NCI-H187 treated with DMSO at 0.1 percent for 48 hours (cell line): ENCODE measurements at places on chromosomes 5 and 9.

DNA sequence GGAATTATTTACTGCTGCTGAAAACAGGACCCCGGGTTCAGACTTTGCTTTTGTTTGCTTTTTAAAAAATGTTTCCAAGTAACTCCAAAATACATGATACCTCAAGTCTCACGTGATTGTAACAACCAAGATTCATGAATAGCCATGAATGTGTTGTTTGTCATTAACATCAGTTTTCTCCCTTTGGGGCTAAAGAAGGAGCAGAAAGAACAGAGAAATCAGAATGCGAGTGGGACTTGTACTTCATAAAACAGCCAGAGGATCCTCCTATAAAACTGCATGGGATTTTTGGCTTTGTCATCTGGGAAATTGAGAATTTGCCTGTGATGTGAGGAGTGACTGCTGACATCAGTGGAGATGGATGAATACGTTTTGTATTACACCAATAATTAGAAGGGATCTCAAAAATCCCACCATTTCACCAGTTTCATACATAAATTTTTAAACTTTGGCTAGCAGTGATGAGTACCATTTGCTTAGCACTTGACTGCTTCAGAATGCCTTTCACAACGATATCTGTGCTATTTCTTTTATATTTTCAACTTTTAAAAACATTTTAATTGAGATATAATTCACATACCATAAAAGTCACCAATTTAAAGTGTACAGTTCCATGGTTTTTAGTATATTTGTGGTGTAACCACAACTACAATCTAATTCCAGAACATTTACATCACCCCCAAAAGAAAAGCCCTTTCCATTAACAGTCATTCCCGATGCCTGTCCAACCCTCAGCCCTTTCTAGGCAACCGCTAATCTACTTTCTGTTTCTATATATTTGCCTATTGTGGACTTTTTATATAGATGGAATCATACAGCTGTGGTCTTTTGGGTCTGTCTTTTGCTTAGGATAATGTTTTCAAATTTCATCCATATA, 126.9 kb upstream of the ANKRD55 start:
- no peak for DNase-seq

GRCh38 chr9:123687246-123687751, 242.6 kb downstream of the DENND1A start:
- DNase-seq, result no peak

- DNase-seq, result peak; percentile 23
Measured at GRCh38 chr5:140357726-140358093, 2.3 kb upstream of the SLC4A9 start.

- no peak for DNase-seq
Measured at GRCh38 chr5:124040799-124041198, 528.8 kb downstream of the CSNK1G3 start.

GRCh38 chr9:16526380-16526779, 344.1 kb downstream of the BNC2 start:
- DNase-seq, result no peak

DNA sequence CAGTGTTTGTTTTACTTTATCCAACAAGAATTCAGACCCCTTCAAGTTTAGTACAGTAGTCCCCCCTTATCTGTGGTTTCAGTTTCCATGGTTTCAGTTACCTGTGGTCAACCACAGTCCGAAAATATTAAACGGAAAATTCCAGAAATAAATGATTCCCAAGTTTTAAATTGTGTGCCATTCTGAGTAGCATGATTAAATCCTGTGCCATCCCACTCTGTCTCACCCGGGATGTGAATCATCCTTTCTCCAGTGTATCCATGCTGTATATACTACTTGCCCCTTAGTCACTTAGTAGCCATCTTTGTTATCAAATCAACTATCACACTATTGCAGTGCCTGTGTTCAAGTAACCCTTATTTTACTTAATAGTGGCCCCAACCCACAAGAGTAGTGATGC, 153.8 kb upstream of the RASA1 start:
- no peak for DNase-seq

- DNase-seq, result no peak
Measured at GRCh38 chr5:125659316-125660023, 763.7 kb upstream of the GRAMD2B start.

- no peak for DNase-seq
Measured at GRCh38 chr5:91146905-91147600, 236.1 kb downstream of the ARRDC3 start.

DNA sequence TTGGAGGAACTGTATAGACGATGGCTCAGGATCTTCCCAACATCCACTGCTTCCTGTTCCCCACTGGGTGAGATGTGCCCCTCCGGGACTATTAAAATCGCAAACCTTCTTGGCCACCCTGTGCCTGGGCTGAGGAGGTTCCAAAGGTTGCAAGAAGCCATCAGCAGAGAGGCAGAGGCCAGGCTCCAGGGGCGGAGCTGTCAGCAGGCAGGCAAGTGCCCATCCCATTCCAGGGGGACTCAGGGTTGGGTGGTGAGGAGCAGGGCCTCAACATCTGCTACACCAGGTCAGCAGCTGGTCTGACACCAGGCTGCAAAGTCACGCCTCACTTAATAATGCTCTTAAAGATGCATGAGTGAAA, 2.2 kb downstream of the BTNL3 start:
- no peak for DNase-seq

GRCh38 chr9:99948896-99949295, 42.4 kb downstream of the STX17 start:
- no peak for DNase-seq

- no peak for DNase-seq
Measured at GRCh38 chr9:121222524-121223171, 21.0 kb upstream of the RAB14 start.

- DNase-seq, result no peak
Measured at GRCh38 chr5:143244000-143244736, 159.3 kb downstream of the NR3C1 start.

DNA sequence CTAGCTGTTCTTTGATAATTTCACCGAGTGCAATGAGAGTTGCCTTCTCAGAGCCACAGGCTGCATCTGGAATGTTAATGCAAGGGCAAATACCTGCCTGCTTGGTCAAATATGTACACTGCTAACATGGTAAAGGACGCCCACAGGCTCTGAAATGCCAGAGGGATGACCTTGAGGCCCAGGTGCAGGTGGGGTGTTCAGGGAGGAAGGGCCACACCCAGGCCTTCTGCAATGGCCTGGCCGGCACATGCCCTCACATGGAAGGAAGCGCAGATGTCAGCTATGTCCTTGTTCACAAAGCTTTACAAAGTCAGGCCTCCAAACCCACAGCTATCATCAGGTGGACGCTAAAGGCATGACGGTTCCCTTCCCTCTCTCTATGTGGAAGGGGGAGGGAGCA, 48.6 kb downstream of the HRH2 start:
- no peak for DNase-seq

DNA sequence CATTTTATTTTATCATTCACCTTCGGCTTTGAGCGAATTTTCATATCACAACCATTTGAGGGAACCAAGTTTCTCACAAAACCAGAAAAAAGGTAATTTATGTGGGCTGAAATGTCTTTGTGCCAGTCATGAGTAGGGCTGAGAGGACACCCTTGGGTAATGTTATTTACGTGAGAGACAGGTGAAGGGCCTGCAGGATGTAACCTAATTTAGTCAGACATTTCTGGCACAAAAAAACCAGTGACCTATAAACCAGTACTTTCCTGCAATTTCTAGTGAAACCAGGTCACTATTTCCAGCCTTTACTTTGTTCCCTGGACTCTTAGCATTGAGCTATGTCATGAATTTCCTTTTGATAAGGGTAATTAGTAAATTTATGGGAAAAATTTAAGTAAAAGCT, 17.2 kb upstream of the CCDC112 start:
- no peak for DNase-seq

DNA sequence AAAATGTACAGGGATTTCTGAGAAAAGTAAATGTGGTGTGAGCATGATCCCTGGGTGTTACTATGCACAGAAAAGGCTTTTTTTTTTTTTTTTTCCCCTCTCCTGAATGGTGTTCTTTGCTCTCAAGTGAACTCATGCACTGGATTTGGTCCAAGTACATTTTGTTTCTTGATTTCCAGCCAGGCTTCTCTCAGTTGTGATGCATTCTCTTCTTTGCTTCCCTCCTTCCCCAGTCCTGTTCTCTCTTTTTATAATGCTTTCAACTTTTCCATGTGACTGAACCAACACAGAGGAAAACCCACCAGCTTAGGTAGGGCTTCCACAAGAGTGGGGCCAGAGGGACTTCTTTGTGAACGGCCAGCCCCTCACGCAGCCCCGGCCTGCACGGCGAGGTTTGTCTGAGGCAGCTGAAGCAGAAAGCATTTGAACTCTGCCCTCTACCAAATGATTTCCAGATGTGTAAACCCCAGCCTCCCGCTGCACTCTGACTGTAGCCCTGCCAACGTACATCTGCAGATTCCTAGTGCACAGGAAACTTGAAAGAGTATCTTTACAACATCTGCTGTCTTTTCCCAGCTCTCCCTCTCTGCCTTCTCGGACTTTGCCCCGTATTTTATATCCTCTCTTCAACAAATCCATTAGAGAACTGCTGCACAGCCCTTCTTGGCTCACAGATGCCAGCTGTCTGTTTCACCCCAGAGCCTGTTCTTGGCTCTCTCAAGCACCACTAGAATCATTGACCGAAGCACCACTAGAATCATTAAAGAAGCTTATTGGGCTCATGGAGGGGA, 71.8 kb upstream of the CD180 start:
- peak; percentile 58 for DNase-seq

GRCh38 chr5:124605541-124605940, 140.9 kb downstream of the ZNF608 start:
- no peak for DNase-seq

GRCh38 chr5:84430863-84431663, 46.4 kb upstream of the EDIL3 start:
- no peak for DNase-seq

GRCh38 chr5:121671624-121672023, 180.1 kb upstream of the FTMT start:
- no peak for DNase-seq

GRCh38 chr5:145568581-145568980, 266.6 kb downstream of the PRELID2 start:
- no peak for DNase-seq

GRCh38 chr5:104412649-104413240, 850.2 kb upstream of the NUDT12 start:
- DNase-seq, result no peak

- DNase-seq, result no peak
Measured at GRCh38 chr5:128629157-128629556, 91.1 kb upstream of the FBN2 start.

DNA sequence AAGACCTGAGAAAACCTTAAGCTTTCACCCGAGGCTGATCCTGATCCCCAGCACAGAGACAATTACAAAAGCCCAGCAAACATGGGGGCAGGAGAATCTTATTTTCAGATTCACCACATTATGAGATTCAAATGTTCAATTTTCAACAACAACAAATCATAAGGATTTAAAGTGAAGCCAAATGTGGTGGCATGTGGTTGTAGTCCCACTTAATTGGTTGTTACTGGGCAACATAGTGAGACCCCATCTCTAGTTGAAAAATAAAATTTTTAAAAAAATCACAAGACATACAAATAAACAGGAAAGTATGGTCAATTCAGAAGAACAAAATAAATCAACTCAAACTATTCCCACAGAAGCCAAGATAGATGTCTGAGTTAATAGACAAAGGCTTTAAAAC, 3.9 kb upstream of the RABGAP1 start:
- DNase-seq, result no peak

DNA sequence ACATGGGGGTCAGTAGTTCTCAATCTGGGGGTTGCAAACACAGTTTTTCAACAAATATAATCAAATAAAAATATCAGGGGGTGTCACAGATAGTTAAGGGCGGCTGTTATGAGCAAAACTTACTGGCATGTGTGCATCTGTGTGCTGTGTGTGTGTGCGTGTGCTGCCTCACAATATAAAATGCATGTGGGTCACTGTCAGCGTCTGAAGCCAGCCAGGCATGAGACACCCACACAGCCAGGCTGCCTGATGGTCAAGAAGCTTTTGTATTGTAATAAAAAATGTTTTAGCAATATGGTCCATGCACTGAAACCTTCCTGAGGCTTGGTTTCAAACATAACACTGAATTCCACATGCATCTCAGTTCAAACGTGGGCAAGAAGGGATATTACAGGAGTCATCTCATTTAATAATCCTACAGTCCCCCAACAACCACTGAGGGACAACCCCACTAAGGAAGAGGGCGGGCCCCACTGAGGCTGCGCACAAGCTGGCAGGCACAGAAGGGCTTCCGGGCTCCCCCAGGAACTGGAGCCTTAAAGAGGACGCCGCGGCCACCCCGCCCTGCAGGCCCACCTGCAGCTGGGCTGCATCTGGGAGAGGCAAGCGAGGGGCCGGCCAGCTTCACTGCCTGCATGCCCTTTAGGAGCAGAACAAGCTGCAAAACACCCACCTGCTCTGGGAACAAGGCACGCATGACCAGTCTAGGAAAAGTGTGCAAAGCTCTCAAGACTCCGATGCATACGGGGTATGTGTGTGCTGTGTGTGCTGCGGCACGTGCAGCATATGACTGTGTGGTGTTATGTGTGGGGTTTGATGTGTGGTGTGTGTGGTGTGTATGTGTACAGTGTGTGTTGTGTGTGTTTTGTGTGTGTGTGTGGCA, 14.1 kb downstream of the SEMA4D start:
- DNase-seq, result no peak

- no peak for DNase-seq
Measured at GRCh38 chr5:42309865-42310264, 113.4 kb upstream of the GHR start.

GRCh38 chr5:38556599-38557307, at the start of gene LIFR:
Gene LIFR (minus strand): TSS chr5:38556646. CDS start chr5:38530647, 25,999 bp downstream.
- no peak for DNase-seq

DNA sequence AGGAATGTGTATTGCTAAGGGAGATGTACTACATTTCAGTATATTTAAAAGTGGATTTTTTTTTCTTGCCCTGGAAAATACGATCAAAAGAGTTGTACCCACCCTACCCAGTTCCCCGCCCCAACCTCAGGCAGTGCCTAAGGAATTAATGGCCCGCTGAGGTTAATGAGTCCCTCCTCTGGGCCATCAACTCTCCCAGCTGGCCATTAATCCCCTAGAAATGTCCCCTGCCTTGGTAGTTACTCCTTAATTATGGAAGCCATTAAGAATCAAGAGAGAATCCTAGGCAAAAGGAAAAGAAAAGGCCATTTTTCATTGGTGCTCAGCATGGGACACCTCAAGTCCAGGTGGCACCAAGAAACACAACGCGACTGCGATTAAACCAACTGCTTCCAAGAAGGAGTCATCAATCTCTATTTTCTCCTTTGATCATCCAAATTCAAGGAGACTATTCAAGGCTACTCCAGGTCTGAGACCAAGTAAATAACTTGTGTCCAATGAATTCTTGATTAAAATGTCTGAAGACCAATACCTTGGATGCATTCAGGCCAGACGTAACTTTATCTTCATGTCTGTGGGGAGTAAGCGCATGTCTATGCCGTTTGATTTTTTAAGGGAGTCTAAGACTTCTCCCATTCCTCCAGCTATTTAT, 1962.2 kb upstream of the WWC1 start:
- DNase-seq, result no peak
